HTR-8/SVneo (cell line): ENCODE measurements at places on chromosomes 4 and X.

GRCh38 chr4:10107111-10108091 lies 9.2 kb downstream of the WDR1 start:
- no peak for DNase-seq

DNA sequence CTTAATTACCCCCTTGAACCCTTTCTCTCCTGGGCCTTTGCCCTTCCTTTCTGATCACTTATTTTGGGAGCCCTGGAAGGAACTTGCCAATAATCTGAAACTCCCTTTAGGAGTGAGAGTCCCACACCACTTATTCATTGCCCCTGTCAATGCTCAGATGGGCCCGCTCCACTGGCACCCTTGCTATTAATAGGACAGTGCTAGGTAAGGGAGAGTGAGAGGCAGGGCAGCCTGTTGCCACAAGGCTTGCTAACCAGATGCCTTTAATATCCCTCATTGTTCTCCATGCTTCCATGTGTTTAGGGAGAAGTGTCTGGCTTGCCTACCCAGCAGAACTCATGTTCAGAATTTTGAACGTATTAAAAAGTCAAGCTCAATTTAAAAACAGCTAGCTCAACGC lies 1.7 kb upstream of the NHS start:
- no peak for DNase-seq

DNA sequence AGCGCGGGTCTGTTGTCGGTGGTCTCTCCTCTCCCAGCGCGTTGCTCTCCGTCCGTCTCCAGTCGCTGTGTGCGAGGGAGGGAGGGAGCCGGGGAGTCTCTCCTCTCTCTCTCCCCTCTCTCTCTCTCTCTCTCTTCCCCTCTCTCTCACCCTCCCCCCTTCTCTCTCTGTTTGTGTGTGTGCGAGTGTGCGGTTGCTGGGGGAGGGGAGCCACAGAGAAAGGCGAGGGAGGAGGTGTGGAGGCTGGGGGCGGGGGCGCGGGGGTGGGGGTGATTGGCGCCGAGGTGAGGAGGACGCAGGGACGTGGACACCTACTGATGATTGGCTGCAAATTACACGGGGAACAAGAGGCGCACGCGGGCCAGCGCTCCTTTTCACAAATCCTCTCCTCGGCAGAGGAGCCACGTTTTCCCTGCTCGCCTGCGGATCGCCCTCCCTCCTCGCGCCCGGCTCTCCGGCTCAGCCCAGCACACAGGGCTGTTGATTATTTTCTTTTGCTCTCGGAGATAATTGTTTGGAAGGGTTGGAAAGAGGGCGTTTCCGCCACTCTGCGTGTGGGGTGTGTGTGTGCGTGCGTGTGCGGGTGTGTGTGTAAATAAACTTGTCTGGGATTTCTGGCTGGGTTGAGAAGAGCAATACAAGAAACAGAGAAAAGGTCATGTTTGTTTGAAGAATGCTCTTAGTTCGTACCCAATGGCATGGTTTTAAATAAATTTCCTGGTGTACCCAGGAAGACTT lies at the start of gene CXXC4:
CXXC4 (minus strand) TSS at position 73 of the 738 bp plus-strand sequence. CDS start 3,092 bp downstream, outside the sequence.
- DNase-seq: peak; percentile 5

DNA sequence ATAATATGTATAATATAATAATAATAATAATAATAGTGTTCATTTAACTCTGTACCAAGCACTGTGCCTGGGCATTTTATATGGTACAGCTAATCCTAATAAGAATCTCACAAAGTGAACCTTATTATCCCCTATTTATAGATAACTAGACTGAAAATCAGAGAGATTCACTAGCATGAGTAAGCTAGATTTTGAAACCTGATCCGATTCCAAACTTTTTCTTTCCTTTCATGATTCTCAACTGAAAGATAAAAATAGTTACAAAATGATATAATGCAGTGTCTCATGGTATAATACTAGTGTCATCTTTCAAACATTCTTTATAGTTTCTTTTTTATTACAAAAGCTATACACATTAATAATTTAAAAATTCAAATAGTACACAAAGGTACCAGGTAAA lies 55.9 kb upstream of the RNF128 start:
- DNase-seq: no peak

DNA sequence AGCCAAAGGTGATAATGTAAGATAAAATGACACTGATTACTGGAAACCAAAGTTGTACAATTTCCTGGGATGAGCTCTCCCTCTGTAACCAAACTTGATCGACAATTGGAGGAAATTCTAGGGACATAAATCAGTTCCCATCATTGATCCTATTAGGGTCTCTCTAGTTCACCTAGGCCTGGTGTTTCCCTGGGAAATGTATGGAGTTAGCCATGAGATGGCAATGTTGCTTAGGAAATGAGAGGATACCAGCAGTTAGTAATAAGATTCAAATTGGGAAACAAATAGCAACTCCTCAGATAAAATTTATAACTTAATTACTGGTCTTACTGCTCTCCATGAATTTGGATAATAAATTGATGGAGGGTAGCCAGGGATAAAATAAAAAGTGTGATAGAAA lies 52.2 kb downstream of the SPATA18 start:
- peak; percentile 3 for DNase-seq

- no peak for DNase-seq
Observed at GRCh38 chr4:94814237-94814636, 56.5 kb downstream of the BMPR1B start.

DNA sequence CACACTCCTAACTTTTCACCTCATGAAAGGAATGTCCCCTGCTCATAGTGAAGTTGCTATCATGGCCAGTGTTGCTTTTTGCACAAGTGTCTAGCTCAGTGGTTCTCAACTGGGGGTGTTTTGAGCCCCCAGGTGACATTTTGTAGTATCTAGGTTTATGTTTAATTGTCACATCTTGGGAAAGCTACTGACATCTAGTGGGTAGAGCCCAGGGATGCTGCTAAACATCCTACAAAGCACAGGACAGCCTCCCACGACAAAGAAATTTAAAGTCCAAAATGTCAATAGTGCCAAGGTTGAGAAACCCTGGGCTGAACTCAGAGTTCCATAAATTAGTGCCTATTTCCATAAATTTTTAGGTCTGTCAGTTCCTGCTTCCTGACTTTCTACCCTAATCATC lies 70.7 kb upstream of the HCCS start:
- DNase-seq: no peak

DNA sequence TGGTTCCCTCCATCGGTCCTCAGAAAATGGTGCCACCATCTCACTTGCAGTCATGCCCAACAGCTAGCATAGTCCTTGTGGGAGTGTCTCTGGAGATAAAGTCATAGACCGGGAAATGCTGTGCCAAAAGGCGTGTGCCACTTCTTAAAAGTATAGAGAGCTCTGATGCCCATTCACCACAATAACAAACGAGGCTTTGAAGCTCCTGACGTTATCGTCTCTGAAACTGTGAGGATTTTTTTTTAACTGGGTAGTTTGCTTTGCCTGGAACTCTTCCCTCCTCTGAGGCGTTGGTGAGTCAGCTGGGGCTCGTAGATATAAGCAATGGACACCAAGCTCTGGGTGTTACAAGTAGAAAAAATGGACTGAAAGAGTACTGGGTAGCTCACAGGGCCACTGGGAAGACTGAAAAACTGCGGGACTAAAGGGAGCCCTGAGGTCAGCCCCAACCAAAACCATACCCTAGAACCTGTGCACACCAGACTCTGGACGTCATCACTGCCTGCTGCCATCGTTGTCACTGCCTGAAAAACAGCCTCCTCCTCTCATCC lies 89.4 kb upstream of the TRIM2 start:
- no peak for DNase-seq

GRCh38 chrX:116961872-116962582 lies 499.3 kb upstream of the CT83 start:
- DNase-seq: peak; percentile 14

GRCh38 chrX:135432453-135432852 lies 10.7 kb downstream of the SMIM10L2A start:
- DNase-seq: no peak

- no peak for DNase-seq
Observed at GRCh38 chr4:140893939-140894338, 137.8 kb upstream of the TBC1D9 start.

DNA sequence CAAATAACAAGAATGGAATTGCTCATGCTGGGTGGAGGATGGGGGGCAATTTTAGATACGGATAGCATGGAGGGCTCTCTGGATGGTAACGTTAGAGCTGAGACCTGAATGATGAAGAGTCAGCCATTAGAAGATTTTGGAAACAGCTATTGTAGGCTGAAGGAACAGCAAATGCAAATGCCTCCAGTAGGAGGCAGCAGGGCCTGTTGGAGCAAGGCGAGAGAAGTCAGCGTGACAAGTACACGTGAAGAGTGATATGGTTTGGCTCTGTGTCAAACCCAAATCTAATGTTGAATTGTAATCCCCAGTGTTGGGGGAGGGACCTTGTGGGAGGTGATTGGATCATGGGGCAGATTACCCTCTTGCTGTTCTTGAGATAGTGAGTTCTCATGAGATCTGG lies 59.3 kb upstream of the SOD3 start:
- no peak for DNase-seq

GRCh38 chr4:159910721-159911120 lies 807.8 kb downstream of the RAPGEF2 start:
- DNase-seq: no peak

DNA sequence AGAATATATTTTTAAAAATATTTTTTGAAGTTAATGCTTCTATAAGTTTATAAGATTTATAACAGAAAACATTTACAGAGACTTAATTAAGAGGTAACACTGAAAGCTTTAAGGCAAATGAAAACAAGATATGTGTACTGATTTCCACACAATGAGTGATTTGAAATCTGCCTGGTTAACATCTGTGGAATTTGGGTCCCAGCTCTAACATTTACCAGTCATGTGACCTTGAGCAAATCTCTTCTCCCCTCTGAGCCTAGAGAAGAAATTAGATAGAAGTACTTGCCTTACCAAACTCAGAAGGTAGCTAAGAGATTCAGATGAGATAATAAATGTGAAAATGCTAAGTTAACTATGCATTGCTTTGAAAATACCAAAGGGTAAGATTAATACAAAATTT lies 458.8 kb upstream of the LCORL start:
- no peak for DNase-seq

- DNase-seq: no peak
Observed at GRCh38 chrX:21700275-21700674, 42.1 kb upstream of the KLHL34 start.

GRCh38 chr4:35739308-35739707 lies 505.0 kb downstream of the ARAP2 start:
- no peak for DNase-seq

DNA sequence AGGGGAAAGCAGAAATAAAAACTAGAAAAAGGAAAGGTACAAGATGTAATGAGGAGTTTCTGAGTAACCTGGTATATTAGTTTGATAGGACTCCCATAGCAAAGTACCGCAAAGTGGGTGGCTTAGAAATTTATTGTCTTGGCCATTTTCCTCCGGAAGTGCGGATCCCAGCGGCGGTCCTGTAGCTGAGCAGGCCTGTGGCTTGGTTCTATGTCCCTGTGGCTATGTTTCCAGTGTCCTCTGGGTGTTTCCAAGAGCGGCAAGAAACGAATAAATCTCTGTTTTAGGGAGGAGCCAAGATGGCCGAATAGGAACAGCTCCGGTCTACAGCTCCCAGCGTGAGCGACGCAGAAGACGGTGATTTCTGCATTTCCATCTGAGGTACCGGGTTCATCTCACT lies 44.0 kb upstream of the LDB2 start:
- no peak for DNase-seq

GRCh38 chr4:74255096-74255495 lies 53.2 kb upstream of the EPGN start:
- no peak for DNase-seq

GRCh38 chrX:143363419-143363818 lies 153.9 kb downstream of the SPANXN3 start:
- no peak for DNase-seq

DNA sequence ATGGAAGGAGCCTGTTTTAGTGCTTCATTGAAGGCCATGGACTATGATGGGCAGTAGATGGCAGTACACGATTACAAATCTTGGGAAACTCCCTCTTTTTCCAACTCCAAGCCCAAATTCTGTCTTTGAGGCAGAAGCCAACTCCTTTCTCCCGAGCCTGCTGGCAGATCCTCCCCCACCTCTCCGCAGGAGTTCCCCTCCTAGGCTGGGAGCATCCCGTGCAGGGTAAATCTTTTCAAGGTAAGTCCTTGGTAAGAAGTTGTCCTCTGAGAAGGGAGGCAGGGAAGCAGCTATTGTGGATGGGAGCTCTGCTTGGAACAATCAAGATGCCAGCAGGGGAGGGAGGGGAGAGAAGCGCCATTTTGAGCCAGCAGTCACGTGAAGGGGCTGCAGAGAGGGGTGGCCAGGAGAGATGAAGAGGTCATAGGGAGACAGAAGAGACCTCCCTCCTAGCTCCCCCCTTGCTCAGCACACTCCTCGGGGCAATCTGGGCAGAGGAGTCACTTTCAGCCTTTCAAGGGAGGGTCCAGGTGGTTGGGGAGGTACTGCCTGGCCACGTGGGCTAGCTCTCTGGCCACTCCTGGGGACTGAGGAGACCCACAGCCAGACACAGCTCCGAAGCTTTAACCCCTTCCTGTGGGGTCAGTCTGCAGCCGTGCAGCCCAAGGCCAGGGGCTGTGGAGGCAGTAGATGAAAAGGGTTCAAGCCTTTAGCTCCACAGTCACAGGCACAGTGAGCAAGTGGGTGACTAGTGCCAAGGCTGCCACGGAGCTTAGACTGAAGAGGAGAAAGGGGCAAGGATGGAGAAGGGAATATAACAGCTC lies 9.6 kb downstream of the CC2D2A start:
- peak; percentile 72 for DNase-seq

- no peak for DNase-seq
Observed at GRCh38 chrX:22025751-22026150, 6.4 kb upstream of the PHEX start.

- DNase-seq: peak; percentile 33
Observed at GRCh38 chr4:181957088-181957487, 286.1 kb upstream of the TENM3 start.

- peak; percentile 34 for DNase-seq
Observed at GRCh38 chrX:19670854-19671620, 155.7 kb upstream of the MAP3K15 start.

DNA sequence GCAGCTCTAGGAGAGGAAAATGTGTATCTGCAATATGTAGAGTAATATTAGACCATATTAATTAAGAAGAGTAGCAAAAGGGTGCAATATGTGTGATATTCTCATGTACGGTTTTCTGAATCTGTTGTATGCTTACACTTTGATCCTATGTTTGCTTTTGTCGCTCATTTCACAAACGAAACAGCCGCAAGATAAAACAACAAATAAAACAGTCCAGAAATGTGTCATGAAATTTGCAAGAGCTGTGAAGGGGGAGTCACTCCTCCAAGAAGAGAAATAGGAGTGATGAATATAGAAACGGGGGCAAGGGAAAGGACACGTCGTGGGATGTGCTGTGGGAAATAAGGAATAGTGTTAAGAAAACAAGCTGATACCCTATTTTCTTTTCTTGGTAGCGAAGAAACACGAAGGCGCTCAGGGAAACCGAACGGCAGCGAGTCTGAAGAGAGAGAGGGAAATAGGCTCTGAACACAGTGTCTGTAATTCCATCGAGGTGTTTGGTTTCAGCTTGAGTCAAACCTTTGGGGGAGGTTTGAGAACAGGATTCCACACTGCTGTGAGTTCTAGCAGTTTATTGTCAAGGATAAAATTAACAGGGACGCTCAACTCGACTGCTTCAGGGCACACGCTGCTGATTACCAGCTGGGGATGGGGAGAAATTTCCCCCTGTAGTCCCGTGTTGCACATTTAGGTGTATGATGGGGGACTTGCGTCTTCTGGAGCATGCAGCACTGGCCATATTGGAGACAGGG lies 595.6 kb upstream of the TENM3 start:
- DNase-seq: peak; percentile 68
